Fibroblast of upper back skin (primary cell): ENCODE measurements at places on chromosomes 12 and 14.

- no peak for DNase-seq
These were observed 5.8 kb downstream of the PHB2 start for GRCh38 chr12:6964605-6965025.

- DNase-seq: no peak
These were observed at the start of gene TTC9 for GRCh38 chr14:70641548-70642302. Gene TTC9, plus strand, starts transcription at chr14:70641916. Its CDS starts 214 bp downstream, at chr14:70642130.

GRCh38 chr12:88185988-88186387, 43.9 kb downstream of the TMTC3 start:
- peak; percentile 68 for DNase-seq

- peak; percentile 63 for DNase-seq
These were observed 187.7 kb upstream of the ATXN7L3B start for GRCh38 chr12:74349925-74350324.

GRCh38 chr14:21476925-21477681, at the start of the genes RAB2B and TOX4:
Gene RAB2B, minus strand, starts transcription at chr14:21476959. Its CDS starts 87 bp downstream, at chr14:21476872.
Gene TOX4, plus strand, starts transcription at chr14:21477195. Its CDS starts 84 bp downstream, at chr14:21477279.
- peak; percentile 98 for DNase-seq

GRCh38 chr12:101407049-101407435, 530 bp downstream of the ARL1 start:
- no peak for DNase-seq

- DNase-seq: no peak
These were observed 92.7 kb downstream of the CACNA1C start for GRCh38 chr12:2145433-2145998.

DNA sequence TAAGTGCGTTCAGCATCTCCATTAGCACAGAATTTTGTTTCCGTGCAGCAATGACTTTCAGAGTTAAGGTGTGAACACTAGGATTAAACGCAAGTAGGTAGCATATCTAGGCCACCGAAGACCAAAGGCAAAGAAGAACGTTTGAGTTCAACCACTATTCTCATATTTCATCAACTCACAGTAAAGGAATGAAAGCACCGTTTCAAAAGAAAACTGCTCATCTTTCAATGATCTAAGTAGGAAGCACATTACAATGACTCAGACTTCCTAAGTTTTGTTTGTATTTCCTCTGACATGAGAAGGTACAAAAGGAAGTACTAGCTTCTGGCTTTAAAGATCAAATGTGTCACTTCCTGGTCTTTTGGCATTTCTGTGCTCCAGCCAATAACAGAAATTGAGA, 57.6 kb downstream of the ACADS start:
- peak; percentile 46 for DNase-seq

DNA sequence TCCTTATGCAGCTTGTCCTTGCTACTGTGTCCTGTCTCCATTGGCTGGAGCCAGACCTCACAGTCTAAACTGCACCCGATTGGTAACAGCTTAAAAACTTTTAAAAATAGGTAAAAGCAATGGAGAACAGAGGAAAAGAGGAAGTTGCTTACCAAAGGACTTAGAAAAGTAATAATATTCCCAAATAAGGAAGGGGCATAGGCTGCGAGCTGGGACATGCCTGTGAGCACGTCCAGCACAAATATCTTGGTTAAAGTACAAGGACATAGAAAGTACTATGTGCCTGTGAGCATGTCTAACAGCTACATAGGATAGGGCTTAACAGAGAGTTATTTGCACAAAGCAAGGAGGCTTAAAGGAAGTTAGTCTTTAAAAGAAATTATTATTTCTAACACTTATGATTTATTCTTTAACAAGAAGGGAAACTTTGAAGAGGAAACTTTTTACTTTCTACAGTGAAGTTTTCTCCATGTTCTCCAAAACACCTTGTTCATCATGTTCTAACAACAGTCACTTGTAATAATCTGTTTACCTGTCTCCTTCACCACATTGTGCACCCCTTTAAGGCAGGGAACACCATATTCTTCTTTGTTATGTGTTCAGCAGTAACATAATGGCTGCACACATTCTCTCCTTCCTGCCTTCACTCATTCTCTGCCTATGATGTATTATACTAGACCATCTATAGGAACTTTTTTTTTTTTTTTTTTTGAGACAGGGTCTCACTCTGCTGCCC, 9.8 kb upstream of the UBE2N start:
- DNase-seq: no peak

DNA sequence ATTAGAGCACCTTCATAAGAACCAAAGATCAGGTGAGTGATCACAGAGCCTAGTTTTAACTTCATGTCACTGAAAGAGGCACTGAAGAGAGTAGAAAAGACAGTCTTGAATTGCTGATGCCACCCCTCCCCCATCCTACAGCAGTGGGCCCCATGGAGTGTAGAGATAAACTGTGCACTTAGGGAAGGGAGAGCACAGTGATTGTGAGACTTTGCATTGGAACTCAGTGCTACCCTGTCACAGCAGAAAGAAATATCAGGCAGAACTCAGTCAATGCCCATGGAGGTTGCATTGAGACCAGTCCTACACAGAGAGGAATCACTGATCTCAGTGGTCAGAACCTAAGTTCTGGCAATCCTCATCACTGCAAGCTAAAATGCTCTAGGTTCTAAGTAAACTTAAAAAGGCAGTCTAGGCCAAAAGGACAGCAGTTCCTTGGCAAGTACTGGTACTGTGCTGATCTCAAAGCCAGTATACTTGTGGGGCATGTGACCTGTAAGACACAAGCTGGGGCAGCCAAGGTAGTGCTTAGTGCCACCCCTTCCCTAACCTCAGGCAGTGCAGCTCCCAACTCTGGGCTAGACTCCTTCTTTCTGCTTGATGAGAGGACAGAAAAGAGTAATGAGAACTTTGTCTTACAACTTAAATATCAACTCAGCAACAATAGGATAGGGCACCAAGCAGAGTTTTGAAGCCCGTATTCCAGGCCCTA, 94.1 kb downstream of the FSCB start:
- no peak for DNase-seq

- DNase-seq: peak; percentile 98
These were observed 13.5 kb upstream of the IRF2BPL start for GRCh38 chr14:77041881-77042545.

GRCh38 chr14:43336351-43336750, 1170.7 kb downstream of the FSCB start:
- DNase-seq: no peak

GRCh38 chr14:104930526-104931303, 6.0 kb downstream of the PLD4 start:
- DNase-seq: no peak

DNA sequence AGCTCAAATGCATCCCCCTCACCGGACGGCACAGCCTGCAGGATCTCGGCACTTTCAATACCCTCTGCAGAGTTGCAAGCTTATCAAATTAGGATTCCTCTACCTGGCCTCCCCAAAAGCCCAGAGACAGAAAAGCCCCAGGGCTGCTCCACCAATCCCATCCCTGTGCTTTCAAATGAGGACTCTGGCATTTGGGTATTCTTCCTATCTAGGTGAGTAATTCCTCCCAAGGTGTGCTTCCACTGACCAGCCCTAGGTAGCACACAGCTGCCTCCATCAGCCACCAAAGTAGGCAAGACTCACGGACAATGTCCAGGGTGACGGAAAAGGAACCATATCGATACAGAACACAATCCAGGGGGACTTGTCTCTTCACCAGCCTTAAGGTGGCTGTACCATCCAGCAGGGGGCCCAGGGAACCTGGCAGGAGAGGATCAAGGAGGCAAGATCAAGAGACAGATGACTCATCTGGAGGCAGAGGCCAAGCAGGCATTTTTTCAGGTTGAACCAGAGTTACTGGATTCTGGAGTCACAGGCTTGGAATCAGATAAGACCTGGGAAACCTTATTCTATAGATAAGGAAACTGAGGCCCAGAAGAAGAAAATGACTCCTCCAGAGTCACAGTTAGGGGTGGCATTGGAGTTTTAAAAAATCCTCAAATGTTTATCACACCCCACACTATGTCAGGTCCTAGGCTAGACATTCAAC, 9.9 kb downstream of the PMEL start:
- DNase-seq: peak; percentile 56

- no peak for DNase-seq
These were observed 164.5 kb downstream of the TMTC3 start for GRCh38 chr12:88306471-88307069.

DNA sequence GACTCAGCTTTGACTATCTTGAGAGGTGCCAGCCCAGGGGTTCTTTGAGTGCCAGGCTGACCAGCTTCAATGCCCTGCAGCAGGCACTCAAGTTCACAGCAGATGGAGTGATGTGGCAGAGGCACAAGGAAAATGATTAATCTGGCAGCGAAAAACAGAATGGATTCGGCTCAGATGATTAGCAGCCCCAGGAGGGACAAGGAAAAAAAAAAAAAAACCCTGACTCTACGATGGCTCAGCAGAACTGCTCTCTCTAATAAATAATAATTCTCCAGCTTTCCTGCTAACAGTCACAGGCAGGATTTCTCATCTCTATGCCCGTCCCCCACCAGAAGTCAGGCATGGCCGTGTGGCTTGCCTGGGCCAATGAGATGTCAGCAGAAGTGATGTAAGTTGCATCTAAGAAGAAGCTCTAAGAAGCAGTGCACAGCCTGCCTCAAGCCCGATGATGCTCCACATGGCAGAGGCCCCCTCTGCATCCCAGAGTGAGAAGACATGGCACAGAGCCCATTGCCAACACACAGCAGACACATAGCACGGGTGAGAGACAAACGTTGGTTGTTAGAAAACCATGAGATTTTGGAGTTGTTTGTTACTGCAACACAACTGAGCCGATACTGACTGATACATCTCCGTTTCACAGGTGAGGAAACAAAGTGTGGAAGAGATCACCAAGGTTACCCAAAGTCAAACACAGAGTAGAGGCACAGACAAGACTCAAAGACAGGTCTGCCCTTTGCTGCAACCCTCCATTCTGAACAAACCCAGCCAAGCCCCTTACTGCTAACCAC, 111.0 kb downstream of the SCARB1 start:
- DNase-seq: peak; percentile 80

GRCh38 chr14:104749111-104749649, 3.8 kb upstream of the SIVA1 start:
- DNase-seq: peak; percentile 26

DNA sequence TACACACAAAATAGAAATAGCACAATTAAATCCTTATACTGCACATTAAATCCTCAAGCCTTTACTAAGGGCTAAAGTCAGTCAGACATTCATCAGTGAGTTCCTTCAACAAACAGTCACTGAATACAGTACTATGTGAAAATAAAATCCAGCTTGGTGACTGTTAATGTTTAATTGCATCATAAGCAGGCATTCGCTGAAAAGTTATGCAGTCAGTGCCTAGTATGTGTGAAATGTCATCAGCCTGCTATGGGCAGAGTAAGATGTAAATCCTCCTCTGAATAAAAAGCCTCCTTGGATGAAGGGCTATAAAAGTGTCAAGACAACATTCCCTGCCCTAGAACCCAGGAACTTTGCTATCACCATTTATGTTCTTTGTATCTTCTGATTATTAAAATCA, 116.4 kb downstream of the PRICKLE1 start:
- DNase-seq: peak; percentile 77

- no peak for DNase-seq
These were observed 41.6 kb downstream of the NT5DC3 start for GRCh38 chr12:103799504-103799856.

DNA sequence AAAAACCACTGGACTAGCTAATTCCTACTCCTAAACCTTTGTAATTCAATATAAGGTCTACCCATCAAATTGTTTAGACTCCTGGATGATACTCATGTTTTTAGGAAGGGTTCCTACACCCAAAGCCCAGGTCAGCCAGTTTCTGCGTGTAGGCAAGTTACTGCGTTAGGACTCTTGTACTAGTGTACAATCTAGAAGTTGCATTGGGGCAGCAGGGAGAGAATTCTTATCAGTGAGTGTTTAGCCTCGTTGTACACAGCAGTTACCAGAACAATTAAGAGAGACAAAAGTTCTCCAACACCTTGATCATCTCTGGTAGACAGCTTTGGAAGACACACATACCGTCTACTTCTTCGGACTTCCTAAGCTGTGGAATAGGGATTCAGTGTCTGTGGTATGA, 29.2 kb downstream of the FBXL14 start:
- DNase-seq: no peak

DNA sequence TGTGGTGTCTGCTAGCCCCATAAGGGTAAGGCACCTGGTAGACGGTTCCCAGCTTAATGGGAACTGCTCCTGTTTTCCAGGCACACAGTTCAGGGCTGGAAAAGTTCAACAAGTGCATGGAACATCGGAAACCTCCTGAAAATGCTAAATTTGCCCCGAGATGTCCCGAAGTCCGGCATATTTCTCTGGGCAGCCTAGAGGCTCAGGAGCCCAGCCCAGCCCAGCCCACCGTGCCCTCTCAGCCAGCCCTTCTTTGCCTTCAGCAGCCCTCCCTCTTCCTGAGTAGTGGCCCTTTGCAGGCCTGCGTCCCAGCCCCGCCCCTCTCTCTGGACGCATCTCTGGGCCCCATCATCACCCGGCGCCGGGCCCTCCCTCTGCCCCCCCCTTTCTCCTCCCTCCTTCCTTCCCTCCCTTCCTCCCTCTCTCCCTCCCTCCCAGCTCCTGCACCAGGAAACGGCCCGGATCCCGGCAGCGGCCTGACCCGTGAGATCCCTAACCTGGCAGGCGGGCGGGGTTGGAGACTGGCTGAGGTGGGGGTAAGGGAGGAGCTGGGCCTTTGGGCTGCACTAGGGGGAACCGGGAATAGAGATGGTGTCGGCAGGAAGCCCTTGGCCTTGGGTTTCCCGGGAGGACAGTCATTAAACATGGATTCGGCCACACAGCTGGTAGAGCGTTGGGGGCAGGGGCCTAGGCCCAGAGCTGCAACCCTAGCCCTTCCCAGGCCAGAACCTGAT, at the start of gene BCL2L2:
Gene BCL2L2, plus strand, starts transcription at position 422 of the 734 bp plus-strand sequence. CDS start 935 bp downstream, outside the sequence.
- DNase-seq: peak; percentile 88

DNA sequence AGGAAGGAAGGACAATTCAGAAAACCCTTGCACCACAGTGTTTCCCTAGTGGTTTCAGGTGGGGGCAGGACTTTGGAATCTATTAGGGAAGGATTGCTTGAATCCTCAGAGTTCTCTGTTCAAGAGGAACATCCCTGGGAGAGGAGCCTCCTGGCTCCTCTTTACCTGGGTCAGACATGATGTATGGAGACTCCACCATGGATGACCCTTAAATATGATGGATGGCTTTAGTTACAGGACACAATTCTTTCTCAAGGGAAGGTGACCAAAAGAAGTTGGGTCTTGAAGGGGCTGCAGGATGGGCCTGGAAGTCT, 396.6 kb downstream of the NRXN3 start:
- no peak for DNase-seq

- DNase-seq: peak; percentile 52
These were observed 25.0 kb upstream of the CIT start for GRCh38 chr12:119902084-119902509.

GRCh38 chr12:102406033-102406584, 74.3 kb downstream of the IGF1 start:
- DNase-seq: peak; percentile 7

- no peak for DNase-seq
These were observed 6.7 kb downstream of the TAS2R43 start for GRCh38 chr12:11085419-11085818.

GRCh38 chr12:128388461-128389000, 121.6 kb downstream of the TMEM132C start:
- DNase-seq: no peak

DNA sequence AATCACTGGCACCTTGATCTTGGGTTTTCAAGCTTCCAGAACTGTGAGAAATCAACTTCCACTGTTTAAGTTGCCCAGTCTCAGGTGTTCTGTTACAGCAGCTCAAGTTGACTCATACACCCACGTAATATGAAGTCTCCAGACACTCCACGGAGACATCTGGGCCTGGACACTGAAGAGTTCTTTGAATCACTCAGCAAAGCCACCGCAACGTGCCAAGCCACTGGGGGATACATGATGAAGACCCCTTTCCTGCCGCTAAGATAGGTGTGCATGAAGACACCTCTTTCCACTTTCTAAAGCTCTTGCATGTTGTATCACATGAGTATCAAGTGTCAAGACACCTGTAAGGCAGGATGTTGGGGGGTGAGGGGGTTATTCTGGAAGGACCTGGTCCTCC, 311.7 kb upstream of the RTL1 start:
- no peak for DNase-seq

GRCh38 chr14:23984891-23985602, 3.7 kb upstream of the DHRS4L2 start:
- DNase-seq: peak; percentile 97
